Activated naive CD8-positive, alpha-beta T cell treated with anti-CD3 and anti-CD28 coated beads, Interleukin-2, amount 10 ng/mL, durations not matched to agents 7 days and 5 days (primary cell): ENCODE measurements at places on chromosomes 12 and 14. TPM values are rescaled to one million over a fixed set of nuclear protein-coding genes. Genes with fewer than 3 reads are reported as not detected.

DEPDC4 gene
- total RNA-seq: 2.0 TPM

DNA sequence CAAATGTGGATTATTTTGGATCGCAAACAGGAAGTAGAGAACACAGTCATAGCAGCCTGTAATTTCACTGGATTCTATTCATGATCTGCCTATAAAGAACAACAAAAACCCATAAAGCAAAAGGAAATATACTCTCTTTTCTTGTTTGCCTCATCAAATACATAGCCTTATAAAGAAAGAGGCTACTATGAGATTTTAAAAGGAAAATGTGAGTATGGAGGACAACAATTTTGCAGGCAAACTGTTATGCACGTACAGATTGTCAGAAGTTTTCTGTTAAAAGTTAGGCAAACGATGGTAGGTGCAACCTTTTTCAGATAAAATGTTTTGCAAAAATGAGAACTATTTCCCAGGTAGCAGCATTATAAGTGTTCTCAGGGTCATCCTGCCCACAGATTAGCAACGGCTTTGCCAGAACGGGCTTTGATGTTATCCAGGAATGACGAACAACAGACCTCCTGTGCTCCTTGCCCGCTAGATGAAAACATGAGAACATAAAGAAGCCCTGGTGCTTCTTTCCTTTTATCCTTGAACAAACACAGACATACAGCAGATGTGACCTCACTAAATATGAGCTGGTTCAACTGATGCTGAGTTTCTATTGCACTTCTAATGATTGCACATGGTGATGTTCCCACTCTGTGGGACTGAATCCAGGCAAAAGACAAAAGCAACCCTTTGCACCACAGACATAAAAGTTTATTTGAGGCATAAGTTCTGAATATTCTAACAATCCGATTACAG, 88.1 kb downstream of the ITPR2 start:
- no peak for DNase-seq

DNA sequence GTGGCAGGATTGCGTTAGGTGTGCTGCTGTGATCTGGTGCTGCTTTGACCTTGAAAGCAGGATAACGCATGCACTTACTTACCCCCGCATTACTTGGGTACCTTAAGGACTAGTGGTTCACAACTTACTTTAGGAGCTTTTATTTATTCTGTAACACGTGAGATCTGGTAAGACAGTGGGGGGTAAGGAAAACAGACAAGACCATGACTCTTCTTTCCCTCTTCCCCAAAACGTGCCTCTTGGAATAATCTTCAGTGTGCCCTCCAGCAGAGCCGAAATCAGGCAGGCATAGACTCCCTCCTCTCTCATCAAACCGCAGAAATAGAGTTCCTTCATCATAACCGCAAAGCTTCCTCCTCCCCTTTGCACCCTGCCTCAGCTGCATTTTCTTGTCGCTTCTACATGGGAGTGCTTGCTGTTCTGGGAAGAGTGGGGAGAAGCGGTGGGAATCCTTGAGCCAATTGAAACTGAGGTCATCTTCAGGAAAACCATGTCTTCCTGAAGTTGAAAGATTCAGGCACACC, 43.4 kb downstream of the RAD52 start:
- no peak for DNase-seq

GRCh38 chr12:113755098-113755497, 211.0 kb downstream of the RBM19 start:
- no peak for DNase-seq

DNA sequence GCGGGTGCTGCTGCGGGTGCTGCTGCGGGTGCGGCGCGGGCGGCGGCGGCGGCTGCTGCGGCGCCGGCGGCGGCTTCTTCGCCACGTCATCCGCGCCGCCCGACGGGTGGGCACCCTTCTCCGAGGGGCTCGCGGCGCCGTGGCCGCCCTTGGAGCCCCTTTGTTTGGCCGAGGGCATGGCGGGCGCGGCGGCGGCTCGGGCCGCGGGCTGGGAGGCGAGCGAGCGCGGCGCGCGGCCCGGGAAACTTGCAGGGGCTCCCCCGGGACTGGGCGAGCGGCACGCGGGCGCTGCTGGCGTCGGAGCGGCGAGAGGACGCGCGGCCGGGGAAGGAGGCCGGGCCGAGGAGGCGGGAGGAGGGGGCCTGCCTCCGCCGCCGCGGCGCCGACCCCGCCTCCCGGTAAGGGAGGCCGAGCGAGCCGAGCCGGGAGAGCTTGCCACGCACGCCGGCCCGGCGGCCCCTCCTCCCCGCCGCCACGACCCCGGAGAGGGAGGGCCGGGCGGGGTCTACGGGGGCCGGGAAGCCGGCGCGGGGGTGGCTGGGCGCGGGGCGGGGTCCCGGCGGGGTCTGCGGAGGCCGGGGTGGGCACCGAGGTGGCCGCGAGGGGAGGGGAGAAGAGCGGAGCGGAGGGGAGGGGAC, at the start of gene CKAP4:
Gene CKAP4 (minus strand): TSS at position 347 of the 638 bp plus-strand sequence. CDS start 169 bp downstream, at position 178.
- DNase-seq: peak; percentile 68
